ENCODE measurements at places on chromosomes 4 and X.

DNA sequence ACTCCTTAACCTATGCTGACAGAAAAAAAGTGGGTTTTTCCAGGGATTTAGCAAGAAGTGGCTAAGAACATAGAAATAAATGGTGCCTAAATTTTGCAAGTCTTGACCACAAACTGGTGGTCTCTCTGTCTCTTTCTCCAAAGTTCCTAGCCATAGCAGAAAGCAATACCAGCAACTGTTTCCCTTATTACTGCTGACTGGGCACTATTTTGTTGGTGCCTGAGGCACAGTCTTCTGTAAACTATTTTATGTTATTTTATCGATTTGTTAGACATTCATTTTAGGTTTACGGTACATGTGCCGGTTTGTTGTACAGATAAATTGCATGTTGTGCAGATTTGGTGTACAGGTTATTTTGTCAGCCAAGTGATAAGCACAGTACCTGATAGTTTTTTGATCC lies 234.6 kb upstream of the TECRL start:
- no peak for DNase-seq

DNA sequence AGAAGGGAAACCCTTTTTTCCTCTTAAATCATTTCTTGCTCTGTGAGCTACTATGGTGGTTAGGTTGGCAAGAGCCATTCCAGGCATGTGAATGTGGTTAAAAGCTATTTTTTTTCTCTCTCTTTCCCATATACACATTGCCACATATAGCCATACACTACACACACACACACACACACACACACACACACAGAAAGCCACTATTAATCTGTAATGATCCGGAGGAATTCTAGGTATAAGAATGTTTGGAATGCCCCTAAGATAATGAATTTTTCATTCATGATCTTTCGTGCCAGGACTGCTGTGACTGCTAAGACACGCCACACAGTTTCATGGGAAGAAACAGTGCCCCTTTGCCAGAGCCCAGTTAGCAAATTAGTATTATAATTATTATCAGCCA lies 21.8 kb upstream of the TLL1 start:
- no peak for DNase-seq

GRCh38 chr4:121764702-121765367 lies at the start of gene SMIM43:
Gene SMIM43 (minus strand): TSS chr4:121765164. CDS start chr4:121765105, 59 bp downstream.
- no peak for DNase-seq

- DNase-seq: no peak
Measured at GRCh38 chr4:98945297-98945850, 16.4 kb upstream of the EIF4E start.

GRCh38 chr4:96175871-96176270 lies 336.0 kb downstream of the PDHA2 start:
- DNase-seq: no peak

GRCh38 chrX:12496343-12496742 lies 294.9 kb upstream of the PRPS2 start:
- no peak for DNase-seq

- no peak for DNase-seq
Measured at GRCh38 chr4:76930685-76931084, 18.9 kb upstream of the SEPTIN11 start.

- no peak for DNase-seq
Measured at GRCh38 chr4:9901257-9901656, 119.8 kb downstream of the DRD5 start.

GRCh38 chrX:25285598-25285997 lies 269.8 kb upstream of the ARX start:
- DNase-seq: no peak

DNA sequence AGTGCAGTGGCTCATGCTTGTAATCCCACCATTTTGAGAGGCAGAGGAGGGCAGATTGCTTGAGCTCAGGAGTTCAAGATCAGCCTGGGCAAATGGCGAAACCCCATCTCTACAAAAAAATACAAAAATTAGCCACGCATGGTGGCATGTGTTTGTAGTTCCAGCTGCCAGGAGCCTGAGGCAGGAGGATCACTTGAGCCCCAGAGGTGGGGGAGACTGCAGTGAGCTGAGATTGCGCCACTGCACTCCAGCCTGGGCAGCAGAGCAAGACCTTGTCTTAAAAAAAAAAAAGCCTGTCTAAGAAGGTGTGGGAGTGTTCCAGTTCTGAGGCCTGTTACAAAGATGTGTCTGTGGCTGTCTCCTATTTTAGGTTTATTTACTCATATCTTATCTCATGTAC lies 38.0 kb downstream of the PI4K2B start:
- DNase-seq: no peak

DNA sequence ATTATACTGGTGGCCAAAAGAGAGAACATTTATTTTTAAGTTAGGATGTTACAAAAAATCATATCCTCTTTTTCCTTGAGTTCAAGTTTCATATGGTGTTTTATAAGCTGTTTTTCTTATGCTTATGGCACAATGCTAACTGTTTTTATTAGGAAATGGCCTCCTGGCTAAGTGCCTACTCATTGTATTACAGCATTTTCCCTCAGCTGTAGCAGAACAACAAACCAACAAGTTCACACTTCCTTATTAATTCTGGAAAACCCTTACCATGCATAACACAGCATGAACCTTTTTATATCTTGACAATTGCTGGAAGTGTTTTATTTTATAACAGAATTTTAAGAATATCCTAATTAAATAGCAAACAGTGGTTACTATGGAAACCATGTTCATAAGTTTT lies 165.8 kb downstream of the GASK1B start:
- DNase-seq: no peak

DNA sequence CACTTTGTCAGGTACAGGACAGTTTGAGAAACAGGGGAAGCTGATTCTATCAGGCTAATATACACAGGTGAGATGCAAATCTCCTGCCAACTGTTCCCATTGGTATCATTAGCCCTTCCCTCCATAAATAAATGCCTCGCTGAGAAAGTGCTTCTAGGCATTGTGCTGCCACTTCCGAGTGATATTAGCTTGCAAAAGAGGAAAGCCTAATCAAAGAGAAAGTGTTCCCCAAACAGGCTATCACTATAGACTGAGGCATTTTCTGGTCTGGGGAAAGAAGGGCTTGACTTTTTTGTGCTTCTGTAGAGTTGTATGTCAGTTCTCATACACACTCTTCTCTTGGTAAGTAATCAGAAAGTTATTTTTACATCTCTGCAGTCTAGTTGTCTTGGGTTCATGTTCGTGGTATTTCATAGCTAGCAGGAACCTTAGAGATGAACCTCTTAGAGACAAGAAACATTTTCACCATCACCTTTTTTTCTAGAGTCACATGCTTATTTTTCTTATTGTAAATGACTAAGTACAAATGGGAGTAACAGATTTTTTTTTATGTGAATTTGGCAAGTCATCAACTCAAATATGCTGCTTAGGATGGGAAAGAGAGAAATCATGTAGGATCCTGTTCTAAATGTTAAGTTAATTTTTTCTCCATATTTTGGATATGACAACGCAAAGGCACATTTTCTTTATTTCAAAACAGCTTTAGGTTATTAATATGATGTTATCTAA lies 1009.8 kb downstream of the ADGRL3 start:
- no peak for DNase-seq

- DNase-seq: no peak
Measured at GRCh38 chr4:141899541-141899940, 263.2 kb downstream of the IL15 start.

DNA sequence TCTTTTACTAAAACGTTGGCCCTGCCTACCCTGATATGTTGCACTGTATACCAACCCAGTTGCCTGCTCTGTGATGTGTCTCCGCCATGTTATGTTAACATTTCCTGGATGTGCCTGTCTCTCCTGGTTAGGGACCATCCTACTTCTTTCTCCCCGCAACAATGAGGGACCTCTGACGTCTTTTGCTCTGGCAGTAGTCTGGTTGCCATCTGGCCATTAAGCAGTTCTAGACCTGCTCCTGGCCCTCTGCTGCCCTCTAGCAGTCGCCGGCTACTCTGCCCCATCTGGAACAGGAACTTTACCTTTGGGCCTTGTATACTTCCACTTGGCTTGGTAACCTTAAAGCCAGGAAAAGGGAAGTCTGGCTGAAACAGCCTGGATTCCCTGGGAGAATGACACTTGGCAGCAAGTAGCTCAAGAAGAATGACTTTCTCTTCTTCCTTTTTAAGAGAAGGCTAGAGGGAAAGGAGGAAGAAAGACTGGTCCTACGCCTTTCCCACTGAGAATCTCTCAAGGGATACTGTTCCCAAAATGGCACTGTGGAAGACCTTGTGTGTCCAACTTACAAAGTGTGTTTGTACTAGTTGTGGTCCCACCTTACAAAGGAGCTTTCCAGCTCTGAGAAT lies 63.5 kb downstream of the GPC3 start:
- DNase-seq: peak; percentile 30

All from stimulated activated CD4-positive, alpha-beta T cell treated with anti-CD3 and anti-CD28 coated beads, Interleukin-4, amount 100 ng/mL, for 1 hour (primary cell).